Stimulated activated CD4-positive, alpha-beta T cell treated with anti-CD3 and anti-CD28 coated beads, Interleukin-15, amount 100 ng/mL, for 1 hour (primary cell): ENCODE measurements at places on chromosomes 2 and 18.

DNA sequence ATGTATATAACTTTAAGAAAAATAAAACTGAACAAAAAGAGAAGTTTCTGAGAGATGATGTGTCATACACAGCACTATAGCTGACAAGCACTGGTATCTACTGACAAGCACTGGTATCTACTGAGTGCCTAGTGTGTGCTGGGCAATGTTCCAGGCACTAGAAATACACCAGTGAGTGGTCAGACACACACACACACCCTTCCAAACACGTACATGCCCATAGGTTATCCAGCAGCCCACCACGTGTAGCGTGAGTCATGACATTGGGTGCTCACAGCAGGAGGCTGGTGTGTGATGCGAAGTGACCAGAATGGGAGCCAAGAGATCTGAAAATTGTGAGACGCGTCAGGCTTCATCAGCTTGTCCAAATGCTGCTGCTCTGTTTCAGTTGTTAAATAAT lies 12.2 kb upstream of the GNAL start:
- DNase-seq: no peak

DNA sequence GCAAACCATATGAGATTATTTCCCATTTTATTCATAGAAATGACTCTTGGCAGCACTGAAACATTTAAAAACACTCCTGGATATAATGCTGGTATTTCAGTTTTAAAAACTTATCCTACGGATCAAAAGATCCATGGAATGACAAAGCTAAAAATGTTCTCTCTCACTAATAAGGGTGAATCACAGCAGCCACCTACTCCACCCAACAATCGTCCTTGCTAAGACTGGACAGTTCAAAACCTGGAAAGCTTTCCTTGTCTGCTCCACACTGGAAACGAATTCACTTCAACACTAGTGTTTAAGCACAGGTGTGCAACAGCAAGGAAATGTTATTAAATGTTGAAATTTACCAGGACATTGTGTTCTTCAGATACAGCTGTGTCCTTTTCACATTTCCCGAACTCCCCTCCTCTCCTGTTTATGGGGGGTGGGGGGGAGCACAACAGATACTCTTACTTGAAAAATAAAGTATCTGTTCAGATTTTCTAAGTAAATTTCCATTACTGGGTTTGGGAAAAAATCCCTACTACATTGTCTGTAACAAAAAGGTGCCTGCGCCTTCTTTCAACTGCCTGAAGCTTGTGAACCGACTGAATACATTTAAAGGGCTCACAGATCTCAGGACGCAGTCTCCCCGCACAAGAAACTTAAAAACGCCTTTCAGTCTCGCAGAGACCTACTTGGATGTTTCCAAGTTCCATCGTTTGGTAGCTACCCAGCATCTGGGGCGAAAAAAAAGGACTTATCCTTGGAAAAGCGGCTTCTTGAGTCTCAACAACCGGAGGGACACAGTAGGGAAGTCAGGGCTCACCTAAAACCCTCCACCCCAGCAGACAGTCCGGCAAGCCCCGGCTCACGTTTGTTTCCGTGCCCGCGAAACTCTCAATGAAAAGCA lies 1.3 kb downstream of the YWHAQ start:
- no peak for DNase-seq

DNA sequence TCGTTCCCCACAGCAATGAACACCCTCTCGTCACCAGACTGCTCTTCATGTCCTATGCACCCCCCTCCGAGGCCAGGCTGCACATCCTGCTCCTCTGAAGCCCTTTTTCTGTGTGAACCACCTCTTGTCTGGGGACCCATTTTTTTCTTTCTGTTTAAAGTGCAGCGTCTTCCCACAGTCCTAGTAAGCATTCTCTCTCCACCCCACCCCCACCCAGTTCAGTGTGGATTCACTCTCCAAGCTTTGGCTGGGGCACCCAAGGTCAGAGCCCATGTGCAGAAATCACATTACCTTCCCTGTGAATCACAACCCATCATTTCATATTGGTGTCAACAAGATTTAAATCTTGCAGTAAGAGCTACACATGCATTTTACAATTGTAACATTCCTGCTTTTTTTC lies 26.4 kb upstream of the PKDCC start:
- no peak for DNase-seq

GRCh38 chr2:21037671-21038108 lies 6.2 kb downstream of the APOB start:
- DNase-seq: no peak

GRCh38 chr18:21177822-21178221 lies 64.2 kb upstream of the GREB1L start:
- DNase-seq: no peak

GRCh38 chr2:151765760-151766410 lies 31.6 kb upstream of the NEB start:
- DNase-seq: no peak

DNA sequence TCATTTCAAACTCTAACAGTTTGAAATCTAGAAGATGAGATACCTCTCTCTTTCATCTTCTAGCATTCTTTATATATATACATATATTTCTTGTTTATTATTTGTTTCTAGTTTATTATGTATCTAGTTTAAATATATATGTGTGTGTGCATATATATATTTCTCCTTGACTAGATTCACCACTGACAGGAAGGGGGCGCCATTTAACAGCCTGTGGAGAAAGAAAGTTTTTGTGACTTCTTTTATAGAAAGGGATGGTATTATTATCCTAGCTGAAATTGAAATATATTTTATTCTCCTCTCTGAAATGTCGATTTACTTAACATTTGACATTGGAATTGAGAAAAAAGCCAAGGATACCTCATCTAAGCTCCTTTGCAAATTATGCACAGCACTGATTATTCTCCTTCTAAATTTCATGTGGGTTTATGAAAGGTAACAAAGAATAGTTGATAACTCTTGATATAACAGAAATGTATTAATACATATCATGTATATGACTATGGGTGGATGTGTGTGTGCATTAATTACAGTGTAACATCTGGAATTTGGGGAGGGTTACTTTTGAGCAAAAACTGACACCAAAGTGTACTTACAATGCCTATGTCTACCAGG lies 160.7 kb upstream of the NT5C1B start:
- DNase-seq: no peak

DNA sequence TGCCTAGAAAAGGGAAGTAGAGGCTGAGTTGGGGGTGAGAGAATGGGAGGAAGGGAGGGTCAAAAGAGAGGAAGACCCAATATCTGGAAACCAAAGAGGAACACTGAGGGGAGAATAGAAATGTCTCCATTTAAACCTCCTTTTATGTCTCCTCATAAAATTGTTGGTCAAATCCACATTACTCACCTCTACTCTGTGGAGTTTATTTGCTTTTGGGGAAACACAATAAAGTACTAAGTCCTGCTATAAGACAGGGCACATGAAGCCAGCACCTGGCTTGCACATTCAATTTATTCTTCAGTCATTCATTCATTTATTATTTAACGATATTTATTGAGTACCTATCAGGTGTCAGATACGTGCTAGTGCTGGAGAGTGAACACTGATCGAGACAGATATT lies 60.3 kb upstream of the NFE2L2 start:
- no peak for DNase-seq

DNA sequence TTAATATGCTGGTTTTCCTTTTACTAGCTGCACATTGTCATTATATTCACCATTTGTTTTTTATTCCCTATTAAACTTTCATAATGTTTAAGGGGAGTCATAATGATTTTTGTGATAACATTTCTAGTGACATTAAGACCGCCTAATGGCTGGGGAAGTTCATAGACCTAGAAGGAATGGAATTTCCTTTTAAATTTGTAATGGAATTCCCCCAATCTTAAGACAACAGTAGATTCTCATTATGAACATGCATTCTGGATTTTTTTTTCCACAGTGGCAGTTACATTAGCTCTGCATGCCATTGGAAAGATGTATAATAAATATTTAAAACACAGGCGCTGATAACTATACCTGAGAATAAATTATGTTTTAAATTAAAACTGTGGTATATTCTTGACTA lies 8.4 kb downstream of the YPEL5 start:
- no peak for DNase-seq

- no peak for DNase-seq
These were observed 693 bp upstream of the PDK1 start for GRCh38 chr2:172555272-172555521.
